ENCODE measurements at places on chromosomes 6 and 20.

DNA sequence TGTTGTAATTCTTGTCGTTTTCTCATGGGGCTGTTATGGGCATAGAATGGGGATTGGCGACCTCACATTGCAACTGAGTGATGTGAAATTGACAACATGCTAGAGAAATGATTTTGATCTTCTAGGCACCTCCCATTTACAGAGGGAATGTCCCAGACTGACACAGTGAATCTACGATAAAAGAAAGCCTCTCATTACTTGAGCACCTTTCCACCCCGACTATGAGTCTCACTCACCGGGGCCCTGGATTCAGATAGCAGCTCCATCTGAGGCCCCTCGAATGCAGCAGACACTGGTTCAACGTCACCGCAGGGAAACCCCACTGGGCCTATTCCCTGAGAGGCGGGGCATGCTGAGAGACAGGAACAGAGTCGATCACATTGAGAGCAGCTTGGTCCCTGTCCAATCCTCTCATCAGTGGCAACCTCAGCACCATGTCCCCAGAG is 49.1 kb downstream of the NFATC2 start:
- DNase-seq = no peak

GRCh38 chr6:145327586-145327985 is 407.7 kb downstream of the EPM2A start:
- DNase-seq = no peak

DNA sequence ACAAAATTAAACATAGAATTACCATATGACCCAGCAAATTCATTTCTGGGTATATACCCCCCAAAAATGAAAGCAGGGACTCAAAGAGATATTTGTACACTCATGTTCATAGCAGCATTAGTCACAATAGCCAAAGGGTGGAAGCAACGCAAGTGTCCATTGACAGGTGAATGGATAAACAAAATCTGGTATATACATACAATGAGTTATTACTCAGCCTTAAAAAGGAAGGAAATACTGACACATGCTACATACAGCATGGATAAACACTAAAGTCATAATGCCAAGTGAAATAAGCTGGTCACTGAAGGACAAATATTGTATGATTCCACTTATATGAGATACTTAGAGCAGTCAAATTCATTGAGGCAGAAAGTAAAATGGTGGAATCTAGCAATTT is 5.3 kb upstream of the STX11 start:
- no peak for DNase-seq

GRCh38 chr6:162090734-162091133 is 636.8 kb downstream of the PRKN start:
- no peak for DNase-seq

GRCh38 chr6:3372912-3373554 is 83.8 kb downstream of the SLC22A23 start:
- no peak for DNase-seq

GRCh38 chr6:126198631-126199030 is 141.3 kb upstream of the CENPW start:
- no peak for DNase-seq

DNA sequence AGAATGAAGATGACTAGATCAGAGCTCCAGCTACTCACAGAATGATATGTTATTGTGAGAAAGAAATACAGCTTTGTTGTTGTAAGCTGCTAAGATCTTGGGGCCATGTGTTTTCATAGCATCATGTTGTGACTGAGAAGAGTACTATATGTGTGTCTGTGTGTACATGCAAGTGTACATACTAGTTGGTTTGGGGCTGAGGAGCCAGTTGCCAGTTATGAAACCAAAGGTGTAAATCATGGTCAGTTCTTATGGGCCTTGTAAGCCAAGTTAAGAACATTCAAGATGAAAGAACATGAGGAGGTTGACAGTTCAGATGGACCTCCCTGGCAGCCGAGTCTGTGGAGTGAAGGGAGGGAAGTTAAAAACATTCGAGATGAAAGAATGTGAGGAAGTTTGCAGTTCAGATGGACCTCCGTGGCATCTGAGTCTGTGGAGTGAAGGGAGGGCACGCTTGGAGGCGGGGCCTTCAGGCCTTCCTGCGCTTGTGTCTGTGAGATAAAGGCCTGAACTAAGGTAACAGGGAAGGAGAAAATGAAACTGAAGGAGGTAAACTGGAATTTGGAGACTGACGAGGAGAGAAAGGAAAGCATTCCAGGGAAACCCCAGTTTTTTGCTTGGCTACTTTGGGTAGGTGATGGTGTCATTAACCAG is 13.9 kb downstream of the AFDN start:
- no peak for DNase-seq

GRCh38 chr6:147941143-147941542 is 401.5 kb upstream of the SASH1 start:
- DNase-seq = no peak

- DNase-seq = no peak
Observed at GRCh38 chr6:5098501-5099270, 13.5 kb downstream of the PPP1R3G start.

DNA sequence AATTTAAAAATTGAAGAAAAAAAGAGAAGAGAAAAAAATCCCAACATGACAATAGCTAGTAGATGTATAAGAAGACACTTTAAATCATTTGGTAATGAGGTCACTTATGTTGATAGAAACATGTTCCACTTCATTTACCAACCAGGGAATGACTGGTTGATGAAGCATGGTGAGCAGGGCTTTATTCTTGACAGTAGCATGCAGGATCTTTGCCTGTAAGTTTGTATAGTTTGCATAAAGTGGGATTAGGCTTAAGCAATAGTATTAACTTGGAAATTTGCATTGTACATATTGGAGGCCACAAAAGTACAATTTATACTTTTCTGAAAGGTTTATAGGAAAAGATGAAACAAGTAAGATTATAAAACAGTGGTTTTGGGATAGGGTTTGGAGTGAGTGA is 67.0 kb downstream of the NOX3 start:
- no peak for DNase-seq

DNA sequence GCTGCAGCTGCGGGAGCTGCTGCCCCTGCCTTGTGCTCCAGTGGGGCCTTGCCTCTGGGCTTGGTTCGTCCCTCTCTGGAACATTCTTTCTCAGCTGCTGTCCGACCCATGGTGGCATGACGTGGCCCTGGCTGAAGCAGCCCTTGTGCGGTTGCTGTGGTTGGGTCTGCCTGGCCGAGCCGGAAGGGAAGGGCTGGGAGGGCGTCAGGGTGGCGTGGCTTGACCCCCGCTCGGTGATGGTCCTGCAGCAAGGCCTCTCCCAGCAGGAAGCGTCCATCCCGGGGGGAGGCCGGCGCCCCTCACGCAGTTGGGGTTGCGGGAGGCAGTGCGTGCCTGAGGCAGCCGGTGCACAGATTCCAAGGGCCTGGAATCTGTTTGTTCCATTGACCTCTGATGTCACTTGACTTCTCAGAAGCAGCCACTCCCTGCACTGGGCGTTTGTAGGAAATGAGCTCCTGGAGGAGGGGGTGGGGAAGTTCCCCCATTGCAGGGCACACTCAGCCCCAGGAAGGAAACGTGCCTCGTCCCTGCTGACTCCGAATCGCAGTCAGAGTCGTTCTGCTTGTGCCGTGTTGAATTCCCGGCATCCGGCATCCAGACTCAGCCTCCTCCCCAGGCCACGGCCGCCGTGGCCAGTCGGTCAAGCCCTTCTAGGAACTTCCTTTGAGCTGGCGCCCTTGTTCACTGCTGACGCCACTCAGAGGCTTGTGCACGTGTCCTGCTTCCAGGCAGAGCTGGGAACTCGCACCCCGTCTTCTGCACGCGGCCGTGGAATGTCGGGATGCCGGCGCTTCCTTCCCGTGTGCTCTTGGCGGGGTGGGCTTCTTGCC is 9.7 kb upstream of the TNFRSF6B start:
- DNase-seq = no peak

DNA sequence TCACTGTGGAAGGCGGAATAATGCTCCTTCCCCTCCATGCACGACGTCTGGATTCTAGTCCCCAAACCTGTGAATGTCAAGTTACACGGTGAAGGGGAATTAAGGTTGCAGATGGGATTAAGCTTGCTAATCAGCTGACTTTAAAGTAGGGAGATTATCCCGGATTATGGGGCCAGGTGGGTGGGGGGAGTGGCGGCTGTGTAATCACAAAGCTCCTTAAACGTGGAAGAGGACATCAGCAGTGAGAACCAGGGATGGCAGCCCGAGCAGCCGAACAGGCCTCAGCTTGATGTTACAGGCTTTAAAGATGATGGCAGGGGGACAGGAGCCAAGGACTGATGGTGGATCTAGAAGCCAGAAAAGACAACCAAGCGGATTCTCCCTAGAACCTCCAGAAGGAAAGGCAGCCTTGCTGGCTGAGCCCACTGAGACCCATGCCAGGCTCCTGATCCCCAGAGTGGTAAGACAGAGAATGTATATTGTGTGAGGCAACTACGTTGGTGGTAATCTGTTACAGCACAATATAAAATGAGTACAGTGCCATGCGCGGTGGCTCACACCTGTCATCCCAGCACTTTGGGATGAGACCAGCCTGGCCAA is 117.5 kb downstream of the SCML4 start:
- DNase-seq = no peak

- DNase-seq = no peak
Observed at GRCh38 chr6:22214314-22214713, 82.5 kb downstream of the PRL start.

GRCh38 chr6:156601152-156602065 is 175.8 kb upstream of the ARID1B start:
- DNase-seq = no peak

GRCh38 chr20:63504642-63505041 is 5.8 kb upstream of the EEF1A2 start:
- DNase-seq = no peak

- no peak for DNase-seq
Observed at GRCh38 chr6:127550403-127550802, 26.6 kb upstream of the C6orf58 start.

DNA sequence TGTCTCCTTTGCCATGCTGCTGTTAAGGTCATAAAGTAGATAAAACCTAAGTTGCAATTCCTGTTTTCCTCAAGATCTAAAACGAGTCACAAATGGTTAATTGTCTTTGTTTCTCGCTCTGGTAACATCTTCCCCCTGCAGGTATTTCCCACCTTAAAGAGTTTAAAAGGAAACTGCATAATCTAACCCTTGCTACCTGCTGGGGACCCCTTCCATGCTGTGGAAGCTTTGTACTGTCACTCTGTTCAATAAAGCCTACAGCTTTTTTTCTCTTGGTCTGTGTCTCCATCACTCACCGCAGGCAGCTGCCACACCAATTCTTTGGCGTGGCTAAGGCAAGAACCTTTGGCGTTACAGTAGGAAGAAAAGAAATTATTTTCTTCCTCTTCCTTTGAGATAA is 117.7 kb upstream of the GJE1 start:
- no peak for DNase-seq

GRCh38 chr20:45670139-45670538 is at the start of gene WFDC11:
TSS of gene WFDC11 (minus strand) at chr20:45670239. CDS start at chr20:45650600, 19,639 bp downstream.
- DNase-seq = no peak

- no peak for DNase-seq
Observed at GRCh38 chr6:142306736-142307135, 4.9 kb downstream of the ADGRG6 start.

- DNase-seq = no peak
Observed at GRCh38 chr20:14959506-14960475, 622.4 kb upstream of the FLRT3 start.

DNA sequence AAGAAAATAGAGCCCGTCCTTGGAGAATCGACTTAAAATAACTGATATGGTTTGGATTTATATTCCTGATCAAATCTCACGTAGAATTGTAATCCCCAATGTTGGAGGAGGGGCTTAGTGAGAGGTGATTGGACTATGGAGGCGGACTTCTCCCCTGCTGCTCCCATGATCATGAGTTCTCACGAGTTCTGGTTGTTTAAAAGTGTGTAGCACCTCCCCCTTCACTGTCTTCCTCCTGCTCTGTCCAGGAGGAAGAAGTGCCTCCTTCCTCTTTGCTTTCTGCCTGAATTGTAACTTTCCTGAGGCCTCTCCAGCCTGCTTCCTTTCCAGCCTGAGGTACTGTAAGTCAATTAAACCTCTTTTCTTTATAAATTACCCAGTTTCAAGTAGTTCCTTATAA is 529.2 kb downstream of the HAO1 start:
- DNase-seq = no peak

DNA sequence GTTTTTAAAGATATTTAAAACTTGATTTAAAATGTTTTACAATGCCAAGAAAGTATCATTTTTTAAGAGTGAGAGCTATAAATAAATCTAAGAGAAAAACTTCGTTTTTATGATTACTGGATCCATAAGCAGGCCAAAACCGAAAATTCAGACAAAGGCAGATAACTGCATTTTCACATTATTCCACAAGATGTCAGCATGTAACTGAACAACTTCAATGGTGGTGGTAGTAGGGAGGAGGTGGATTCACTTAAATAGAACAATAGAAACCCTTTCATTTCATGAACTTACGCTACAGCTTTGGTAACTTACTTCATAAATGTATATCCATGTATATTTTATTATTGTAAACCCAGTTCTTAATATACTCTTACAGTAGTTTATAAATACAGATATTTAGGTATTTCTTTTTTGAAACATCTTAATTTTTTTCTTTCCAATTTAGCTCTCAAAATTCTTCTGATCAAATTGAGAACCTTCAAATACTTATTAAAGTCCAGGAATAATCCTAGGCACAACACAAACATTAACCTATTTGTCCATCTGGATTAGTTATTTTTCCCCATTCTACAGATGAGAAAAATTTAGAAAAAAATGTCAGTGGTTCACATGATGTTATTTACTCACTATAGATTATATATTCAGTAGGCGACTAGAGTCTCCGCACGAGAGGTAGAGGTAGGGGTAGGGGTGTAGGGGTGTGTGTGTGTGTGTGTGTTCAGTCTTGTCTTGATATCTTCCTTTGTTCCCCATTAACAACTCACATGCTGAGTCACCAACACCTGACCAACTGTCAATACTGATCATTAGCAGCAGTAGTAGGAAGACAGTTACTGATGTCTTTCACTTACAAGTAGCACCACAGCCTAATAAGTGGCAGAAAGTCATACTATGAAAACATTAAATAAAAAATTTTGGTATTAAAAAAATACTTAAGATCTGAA is 111.5 kb downstream of the ARHGAP18 start:
- DNase-seq = no peak

DNA sequence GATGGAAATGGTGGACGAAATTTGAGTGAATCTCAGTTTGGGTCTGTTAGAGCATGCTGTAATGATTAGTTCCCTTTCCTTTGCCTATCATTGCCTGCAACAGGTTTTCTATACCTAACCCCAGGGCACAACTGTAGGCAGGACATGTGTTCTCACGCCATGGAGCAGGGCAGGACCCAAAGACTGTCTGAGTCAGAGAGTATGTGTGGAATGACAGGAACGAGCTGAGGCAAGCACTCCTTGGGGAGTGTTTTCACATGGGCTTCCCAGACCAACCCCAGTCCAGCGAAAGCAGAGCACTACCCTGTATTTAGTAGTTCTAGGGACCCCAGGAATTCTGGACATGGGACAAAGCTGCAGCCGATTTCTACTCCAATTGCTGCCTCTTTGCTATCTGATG is 234.2 kb downstream of the HACE1 start:
- no peak for DNase-seq

DNA sequence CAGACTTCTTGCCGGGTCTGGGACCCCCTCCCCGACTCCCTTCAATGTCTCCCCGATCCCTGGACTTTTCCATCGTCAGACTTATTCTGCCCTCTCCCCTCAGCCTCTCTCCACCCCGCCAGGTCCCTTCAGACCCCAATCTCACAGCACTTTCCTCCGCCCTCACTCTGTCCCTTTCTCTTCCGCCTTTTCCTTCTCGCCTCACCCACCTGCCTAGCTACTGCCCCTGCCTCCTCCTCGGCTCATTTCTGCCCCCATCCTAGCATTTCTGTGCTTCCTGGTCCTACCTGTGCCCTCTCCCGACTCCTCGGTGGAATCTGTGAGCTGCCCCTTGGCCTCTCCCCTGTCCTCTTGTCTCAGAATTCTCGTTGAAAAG is 616 bp downstream of the CHMP4B start:
- no peak for DNase-seq

GRCh38 chr6:41846666-41847237 is 48.4 kb downstream of the USP49 start:
- no peak for DNase-seq

Data from anterior cingulate cortex (tissue), 58 donors.